Stimulated activated CD4-positive, alpha-beta T cell treated with anti-CD3 and anti-CD28 coated beads, Interleukin-15, amount 100 ng/mL, for 48 hours (primary cell): ENCODE measurements at places on chromosomes 16 and 17.

GRCh38 chr16:75198135-75198600, 8.8 kb downstream of the CTRB2 start:
- DNase-seq: no peak

DNA sequence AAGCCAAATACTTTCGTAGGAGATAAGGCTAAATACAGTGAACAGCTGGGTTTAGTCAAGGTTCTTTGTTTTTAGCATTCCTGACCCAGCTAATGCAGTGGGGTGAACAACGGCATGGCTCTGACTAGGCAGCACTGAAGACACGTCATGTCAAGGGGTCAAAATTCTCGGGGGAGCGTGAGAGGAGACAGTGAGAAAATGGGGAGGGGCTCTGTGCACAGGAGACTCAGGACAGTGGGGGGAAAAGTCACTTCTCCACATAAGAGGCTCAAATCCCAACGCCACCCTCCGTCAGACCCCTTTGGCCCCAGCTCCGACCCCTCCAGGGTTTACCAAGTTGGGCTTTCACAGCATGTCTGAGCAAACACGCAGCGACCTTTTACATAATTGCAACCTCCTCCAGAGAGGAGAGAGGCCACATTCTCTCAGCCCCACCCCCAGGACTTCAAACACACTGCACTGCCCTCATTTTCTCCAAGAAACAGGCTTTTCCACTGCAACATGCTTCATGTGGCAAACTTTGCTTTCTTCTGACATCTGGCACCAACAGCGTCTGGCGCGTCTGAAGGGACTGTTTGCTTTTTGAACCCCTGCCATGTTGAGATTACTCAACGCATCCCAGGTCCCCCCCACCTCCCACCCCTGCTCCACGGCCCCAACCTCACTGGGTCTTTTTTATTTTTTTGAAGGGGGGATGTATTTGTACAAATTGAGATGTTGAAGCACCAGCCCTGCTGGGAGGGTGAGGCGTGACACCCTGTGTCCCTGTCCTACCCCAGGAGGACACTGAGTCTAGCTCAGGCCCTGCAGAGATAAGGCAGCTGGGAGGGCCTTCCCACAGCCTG, 30.0 kb downstream of the AXIN2 start:
- DNase-seq: no peak

GRCh38 chr17:46178550-46179214, 14.5 kb downstream of the KANSL1 start:
- no peak for DNase-seq

DNA sequence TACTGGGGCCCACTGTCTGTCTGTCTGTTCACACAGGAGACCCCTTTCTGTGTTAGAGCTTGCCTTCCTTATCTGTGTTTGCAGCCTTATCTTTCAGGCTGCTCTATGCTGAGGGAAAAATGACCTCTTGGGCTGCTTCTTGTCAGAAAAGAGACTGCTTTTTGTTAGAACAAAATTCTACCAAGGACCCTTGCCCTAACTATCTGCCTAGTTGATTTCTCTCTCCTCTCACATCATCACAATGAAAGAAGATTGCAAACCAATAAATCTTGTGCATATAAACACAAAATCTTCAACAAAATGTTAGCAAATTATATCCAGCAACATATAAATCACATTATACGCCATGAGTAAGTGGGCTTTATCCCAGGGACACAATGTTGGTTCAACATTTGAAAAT, 1117.7 kb downstream of the CDH11 start:
- DNase-seq: no peak

- no peak for DNase-seq
These were observed 14.4 kb downstream of the NLRC5 start for GRCh38 chr16:57003439-57004386.

DNA sequence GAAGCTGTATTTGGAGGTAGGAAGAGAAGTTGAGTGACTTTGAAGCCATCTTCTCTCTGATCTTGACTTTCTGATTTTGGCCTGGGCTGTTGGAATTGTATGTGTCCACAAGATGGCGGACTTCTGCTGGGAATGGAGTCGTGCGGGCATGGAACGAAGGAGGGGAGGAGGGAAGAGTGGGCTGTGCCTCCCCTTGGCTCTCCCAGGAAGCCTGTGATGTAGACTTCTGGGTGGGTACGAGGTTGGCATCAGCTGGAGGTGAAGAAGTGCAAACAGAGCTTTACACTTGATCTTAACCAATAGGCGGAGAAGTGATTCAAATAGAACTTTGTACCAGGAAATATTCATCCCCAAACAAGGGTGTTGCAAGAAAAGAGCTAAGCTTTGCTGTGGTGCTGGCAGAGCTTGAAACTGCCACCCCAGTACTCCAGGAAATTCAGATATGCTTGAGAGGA, 7.4 kb upstream of the TMEM220 start:
- DNase-seq: no peak

DNA sequence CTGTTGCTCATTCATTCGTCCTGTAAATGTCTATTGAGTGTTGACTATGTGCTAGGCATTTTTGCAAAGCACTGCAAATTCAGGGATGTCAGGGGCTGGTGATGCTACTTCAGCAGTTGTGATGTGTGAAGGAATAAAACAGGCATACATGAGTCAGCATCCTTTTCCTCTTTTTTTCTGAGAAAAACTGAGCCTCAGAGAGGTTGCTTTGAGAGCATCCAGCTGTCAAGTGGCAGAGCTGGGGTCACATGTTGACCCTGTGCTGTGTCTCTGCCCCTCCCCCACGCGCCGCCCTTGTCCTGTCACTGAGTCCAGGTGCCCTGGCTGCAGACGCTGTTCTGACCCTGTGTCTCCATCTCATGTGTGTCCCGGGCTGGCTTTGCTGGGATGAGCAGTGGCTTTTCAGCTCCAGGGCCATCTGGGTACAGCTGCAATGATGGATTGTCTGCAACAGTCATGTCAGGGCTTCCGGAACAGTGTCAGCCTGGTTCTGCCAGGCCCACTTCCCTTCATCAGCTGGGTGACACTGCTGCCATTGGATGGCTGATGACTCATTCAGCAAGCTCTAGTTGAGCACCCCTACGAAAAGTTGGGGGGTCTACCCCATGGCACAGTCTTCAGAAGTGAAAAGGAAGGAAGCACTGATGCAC, 14.9 kb downstream of the SEC14L5 start:
- no peak for DNase-seq

GRCh38 chr17:62876063-62876462, 67.9 kb upstream of the MARCHF10 start:
- no peak for DNase-seq

GRCh38 chr17:72004011-72004427, 116.8 kb upstream of the SOX9 start:
- no peak for DNase-seq

DNA sequence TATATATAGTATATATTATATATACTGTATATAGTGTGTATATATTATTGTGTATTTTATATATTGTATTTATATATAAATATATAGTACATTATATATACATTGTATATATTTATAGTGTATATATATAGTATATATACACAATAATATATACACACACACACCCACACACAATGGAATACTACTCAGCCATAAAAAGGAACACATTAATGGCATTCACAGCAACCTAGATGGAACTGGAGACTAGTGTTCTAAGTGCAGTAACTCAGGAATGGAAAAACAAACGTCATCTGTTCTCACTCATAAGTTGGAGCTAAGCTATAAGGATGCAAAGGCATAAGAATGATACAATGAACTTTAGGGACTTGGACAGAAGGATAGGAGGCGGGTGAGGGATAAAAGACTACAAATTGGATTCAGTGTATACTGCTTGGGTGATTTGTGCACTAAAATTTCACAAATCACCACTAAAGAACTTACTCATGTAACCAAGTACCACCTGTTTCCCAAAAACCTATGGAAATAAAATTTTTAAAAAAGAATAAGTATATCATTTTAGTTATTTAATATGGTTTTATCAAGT, 201.9 kb upstream of the CDH11 start:
- no peak for DNase-seq

GRCh38 chr16:65767125-65767524, 599.4 kb upstream of the CDH5 start:
- no peak for DNase-seq

DNA sequence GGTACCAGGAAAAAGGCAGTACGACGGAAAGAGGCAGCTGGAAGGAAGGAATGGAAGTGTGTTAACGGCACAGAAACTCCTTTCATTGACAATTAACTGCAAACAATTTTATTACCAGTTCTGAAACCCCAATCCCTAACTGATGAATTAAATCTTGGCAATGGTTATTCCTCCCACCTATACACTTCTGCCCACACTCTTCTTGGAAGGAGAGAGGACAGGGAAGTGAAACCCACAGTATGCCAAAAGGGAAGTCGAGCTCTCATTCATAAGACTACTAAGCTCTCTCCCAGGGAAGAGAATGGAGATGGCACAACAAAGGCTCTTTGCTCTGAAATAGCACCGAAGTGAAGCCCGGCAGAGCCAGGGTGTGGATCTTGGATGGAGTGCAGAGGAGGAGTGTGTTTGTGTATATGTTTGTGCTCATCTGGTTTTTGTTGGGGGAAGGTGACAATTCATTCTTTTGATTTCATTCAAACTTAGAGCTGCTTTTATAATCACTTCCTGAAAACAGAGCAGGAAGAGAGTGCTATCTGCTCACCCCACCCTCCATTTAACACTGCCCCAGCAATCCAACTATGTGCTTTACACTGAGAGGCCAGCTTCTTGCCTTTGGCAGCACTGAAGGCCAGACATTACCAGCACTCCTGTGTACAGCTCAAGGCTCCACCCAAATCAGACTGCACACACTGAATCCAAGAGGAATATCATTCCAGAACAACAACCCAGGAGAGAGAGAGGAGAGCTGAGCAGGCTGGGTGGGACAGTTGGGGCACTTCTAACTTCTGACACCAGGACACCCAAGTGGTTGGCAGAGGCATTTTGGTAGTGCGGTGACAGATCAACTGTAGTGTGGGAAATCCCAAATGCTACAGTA, 68.7 kb downstream of the HIC1 start:
- DNase-seq: no peak
